ENCODE measurements at places on chromosomes 16 and 17.
A peak's percentile ranks its signal among the peaks of the same experiment; 100 is the strongest.

- no peak for DNase-seq
Observed at GRCh38 chr17:62941358-62941991, 24.6 kb upstream of the TANC2 start.

GRCh38 chr16:57240851-57241250 lies 4.2 kb upstream of the ARL2BP start:
- no peak for DNase-seq

GRCh38 chr17:67615011-67615561 lies 102.7 kb upstream of the NOL11 start:
- peak; percentile 69 for DNase-seq

GRCh38 chr16:28617874-28618273 lies 8.0 kb upstream of the SULT1A1 start:
- DNase-seq = no peak

DNA sequence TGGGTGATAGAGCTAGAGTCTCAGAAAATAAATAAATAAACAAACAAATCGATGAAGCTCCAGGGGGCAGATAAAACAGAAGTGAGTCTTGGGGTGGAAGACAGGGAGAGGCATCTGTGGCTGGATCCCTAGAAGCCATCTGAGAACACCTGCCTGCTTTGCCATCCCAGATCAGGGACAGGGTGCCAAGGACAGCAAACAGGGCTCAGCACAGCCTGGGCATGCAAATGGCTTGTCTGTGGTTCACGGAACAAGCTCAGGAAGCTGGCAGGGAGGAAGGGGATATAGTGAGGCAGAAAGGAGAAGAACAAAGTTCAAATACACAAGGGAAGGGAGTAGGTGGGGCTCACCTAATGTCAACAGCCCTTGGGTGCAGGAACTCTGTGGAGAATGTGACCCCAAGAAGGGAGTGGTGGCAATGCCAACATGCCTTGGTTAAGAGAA lies 27.5 kb downstream of the TRIM25 start:
- DNase-seq = no peak

- no peak for DNase-seq
Observed at GRCh38 chr16:10647721-10648296, 46.9 kb downstream of the TEKT5 start.

GRCh38 chr16:89366561-89367537 lies 123.5 kb downstream of the ANKRD11 start:
- DNase-seq = peak; percentile 76

DNA sequence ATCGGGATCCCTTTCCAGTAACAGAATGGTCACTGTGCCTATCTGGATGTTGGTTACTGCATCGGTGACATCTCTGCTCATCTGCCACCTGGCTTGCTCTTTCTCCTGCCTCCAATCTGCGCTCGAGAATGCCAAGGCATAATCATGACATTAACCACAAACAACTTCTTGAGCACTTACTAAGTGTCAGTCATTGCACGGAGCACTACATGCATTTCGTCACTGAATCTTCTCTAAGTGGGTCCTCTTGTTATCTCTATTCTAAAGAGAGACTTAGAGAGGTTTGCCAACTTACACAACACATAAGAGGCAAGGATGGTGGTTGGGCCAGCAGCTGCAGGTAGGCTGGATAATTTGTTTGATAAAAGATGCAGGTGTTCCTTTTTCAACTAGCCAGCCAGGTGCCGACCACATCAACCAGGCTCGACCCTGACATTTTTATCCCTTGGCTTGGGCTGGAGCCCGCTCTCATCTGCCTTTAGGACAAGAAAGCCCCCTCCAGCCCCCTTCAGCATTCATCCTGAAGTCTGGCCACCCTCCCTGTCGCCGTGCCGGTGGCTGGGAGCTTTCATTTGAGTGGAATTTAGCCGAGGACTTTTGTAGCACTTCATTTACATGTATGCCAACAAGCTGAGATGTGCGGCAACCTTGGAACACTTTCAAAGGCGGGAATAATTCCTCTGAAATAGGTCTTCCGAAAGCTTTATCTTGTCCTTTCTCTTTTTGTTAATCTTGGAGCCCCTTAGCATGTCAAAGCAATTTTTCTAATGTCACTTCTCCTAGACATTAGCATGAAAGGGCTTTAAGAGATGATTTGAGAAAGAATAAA lies 89.3 kb upstream of the NKD1 start:
- no peak for DNase-seq

DNA sequence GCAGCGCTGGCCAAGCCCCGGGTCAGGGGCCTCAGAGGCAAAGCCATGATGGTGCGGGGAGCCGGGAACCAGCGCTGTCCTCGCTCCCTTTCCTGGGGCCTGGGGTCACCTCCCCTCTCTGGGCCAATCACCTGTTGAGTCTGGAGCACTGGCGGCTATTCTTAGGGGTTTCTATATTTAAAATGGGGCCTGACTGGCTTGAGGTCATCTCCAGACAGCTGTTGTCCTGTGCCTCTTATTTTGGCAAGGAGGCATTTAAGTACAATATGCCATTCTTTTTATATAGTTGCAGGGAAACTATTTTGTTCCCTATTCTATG lies at the start of gene COX6A2:
COX6A2 (minus strand) TSS at position 82 of the 319 bp plus-strand sequence; CDS start at position 47, 35 bp downstream.
- DNase-seq = no peak

- peak; percentile 74 for DNase-seq
Observed at GRCh38 chr16:10256784-10257641, 74.8 kb upstream of the GRIN2A start.

DNA sequence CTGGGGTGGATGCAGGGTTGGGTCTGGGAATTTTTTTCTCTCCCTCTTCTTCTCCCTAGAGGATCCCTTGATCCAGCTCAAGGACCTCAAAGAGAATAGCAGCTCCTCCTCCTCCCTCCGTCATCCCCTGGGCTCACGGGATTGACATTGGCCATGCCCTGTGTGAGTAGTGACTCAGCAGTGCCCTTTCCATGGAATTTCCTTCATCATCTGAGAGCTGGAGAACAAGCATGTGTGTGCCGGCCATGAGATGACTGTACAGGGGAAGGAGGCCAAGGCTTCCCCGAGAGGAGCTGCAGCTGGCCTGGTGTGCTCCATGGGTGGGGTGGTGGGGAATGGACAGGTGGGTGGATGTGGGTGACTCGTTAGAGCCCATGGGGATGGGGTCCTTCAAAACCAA lies 8.9 kb upstream of the WSCD1 start:
- DNase-seq = no peak

DNA sequence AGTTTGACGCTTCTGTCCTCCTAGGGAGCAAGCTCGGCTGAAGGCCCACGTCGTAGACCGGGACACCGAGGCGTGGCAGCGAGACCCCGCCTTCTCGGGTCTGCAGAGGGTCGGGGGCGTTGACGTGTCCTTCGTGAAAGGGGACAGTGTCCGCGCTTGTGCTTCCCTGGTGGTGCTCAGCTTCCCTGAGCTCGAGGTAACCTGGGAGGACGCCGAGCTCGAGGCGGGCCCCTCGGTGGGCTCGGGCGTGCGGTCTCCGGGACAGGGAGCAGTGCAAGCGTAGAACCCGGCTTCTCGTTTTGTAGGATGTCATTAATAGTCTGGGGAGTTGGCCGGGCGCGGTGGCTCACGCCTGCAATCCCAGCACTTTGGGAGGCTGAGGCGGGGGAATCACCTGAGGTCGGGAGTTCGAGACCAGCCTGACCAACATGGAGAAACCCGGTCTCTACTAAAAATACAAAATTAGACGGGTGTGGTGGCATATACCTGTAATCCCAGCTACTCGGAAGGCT lies 715 bp downstream of the ENDOV start:
- no peak for DNase-seq

- DNase-seq = no peak
Observed at GRCh38 chr17:78915872-78916632, 9.1 kb downstream of the TIMP2 start.

- DNase-seq = no peak
Observed at GRCh38 chr17:1216217-1217088, 36.7 kb upstream of the ABR start.

DNA sequence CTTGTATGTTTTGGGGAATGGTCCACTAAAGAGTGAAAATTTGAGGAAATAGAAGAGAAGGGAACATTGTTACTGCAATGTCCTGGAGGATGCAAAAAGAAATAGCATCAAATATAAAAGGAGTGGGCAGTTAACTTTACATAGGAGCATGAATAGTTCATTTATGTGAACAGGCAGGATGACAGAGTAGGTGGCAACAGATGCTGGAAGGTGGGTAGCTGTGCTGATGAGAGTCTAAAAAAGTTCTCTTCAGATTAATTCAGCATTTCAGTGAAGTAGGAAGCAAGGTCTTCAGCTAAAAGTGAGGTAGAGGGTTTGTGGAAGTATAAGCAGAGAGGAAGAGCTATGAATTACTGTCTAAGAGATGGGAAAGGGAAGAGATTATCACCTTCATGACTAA lies 276.5 kb downstream of the KIF2B start:
- DNase-seq = no peak

DNA sequence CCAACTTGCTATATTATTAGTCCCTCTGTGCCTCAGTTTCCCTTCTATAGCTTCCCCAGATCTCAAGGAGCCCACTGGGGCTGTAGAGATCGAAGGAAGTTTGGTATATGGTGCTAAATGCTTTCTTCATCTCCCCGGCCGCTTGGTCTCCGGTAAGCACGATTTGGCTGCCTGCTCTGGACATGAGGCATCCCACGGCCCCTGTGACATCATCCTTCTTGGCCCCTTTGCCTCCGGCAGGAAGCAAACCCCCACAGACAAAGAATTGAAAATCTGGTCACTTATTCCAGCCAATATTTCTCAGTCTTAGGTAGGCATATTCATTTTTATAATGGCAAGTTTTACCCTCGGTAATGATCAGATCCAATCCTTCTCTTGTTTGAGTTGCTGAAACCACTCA lies 65.8 kb downstream of the WSCD1 start:
- no peak for DNase-seq

- DNase-seq = peak; percentile 98
Observed at GRCh38 chr16:85451641-85452363, 161.3 kb upstream of the GSE1 start.

DNA sequence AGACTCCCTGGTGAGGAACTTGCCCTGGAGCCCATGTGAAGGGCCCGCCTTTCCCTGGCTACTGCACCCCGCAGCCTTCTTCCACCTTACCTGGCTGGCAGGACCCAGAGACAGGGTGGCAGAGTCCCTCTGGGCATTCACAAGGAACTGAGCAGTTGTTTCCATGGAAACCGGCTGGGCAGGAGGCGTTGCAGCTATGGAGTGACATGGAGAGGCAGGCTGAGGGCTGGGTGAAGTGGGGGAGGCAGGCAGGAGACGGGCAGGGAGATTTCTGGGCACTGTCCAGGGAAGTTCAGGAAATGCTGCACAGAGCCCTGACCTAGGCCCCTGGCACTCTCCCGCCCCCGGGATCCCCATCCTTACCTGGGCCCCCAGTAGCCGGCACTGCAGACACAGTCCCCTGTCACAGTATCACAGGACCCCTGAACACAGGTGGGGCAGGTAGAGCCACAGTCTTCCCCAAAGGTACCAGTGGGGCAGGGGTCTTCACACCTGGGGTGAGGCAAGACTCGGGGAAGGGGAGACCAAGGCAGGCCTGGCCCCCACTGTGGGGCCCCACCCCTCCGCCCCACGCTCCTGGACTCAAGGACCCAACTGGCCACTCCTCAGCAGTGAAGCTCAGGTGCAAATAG lies 5.9 kb downstream of the SCARF1 start:
- peak; percentile 33 for DNase-seq

DNA sequence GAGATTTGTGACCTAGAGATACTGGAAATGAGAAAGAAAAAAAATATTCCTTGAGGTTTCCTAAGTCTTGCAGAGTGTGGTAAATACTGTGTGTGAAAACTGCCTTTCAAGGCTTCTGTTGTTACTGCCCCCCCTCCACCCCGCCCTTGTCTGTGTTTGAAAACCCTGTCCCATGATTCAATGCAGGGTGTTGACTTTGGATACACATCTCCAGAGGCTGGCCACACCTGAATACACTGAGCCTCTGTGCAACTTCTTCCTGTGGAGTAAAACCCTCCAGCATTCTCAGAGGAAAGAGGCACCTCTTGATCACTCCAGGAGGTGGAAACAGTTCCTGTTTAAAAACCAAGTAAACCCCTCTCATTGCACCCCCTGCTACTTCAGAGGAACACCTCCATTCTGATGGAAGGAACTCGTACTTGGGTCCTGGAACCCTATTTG lies 123.0 kb upstream of the CACNG5 start:
- DNase-seq = no peak

DNA sequence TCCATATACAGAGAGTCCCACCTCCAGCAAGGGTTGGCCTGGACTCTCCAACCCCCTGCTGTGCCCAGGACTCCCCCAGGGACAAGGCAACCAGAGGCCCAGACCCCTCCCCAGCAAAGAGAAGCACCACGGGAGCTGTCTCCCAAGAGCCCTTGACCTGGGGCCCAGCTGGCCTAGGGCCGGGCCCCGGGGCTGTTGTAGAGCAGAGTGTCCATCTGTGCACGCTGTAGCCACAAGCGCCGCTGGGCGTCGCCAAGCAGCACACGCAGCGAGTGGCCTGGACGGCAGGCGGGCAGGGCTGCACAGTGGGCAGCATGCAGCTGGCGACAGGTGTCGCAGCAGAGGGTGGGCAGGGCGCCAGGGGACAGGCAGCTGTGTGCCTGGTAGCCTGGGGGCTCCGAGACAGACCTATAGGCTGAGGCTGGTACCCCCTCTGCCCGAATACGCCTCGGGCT lies 4.3 kb downstream of the SPATA2L start:
- peak; percentile 93 for DNase-seq

- no peak for DNase-seq
Observed at GRCh38 chr16:27767081-27767480, 217.1 kb downstream of the KATNIP start.

GRCh38 chr16:84357191-84357651 lies 11.1 kb upstream of the ATP2C2 start:
- DNase-seq = no peak

DNA sequence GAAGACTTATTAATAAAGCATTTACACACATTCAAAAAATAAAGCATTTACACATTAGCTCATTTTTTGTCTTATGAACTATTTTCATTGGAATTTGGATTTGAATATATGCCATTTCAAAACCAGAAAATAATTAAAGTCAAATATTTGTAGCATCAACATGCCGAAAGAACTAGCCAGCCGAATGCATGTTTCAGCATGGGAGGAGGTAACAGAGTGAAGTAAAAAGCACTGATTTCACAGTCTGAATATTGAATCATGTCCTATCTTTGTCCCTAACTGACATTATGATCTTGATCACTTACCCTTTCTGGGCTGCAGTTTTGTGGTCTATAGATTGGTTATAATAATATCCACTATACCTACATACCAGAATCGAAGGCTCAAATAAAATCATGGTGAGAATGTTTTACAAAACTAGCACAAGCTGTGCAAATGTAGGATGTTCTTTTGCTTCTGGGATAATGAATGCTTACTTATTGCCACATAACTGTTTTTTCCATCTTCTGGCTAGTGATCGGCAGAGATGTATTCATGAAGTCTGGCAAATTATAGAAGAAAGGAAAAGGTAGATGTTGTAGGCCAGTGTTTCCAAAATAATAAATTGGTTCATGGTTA lies 84.7 kb downstream of the TUBD1 start:
- DNase-seq = no peak

- no peak for DNase-seq
Observed at GRCh38 chr16:84199861-84200260, 8.9 kb downstream of the ADAD2 start.

Data from NCI-H524 (cell line).